Activated naive CD4-positive, alpha-beta T cell treated with Interleukin-2 at 50 U/mL for 16 hours (primary cell): ENCODE measurements at places on chromosomes 6 and 20.

DNA sequence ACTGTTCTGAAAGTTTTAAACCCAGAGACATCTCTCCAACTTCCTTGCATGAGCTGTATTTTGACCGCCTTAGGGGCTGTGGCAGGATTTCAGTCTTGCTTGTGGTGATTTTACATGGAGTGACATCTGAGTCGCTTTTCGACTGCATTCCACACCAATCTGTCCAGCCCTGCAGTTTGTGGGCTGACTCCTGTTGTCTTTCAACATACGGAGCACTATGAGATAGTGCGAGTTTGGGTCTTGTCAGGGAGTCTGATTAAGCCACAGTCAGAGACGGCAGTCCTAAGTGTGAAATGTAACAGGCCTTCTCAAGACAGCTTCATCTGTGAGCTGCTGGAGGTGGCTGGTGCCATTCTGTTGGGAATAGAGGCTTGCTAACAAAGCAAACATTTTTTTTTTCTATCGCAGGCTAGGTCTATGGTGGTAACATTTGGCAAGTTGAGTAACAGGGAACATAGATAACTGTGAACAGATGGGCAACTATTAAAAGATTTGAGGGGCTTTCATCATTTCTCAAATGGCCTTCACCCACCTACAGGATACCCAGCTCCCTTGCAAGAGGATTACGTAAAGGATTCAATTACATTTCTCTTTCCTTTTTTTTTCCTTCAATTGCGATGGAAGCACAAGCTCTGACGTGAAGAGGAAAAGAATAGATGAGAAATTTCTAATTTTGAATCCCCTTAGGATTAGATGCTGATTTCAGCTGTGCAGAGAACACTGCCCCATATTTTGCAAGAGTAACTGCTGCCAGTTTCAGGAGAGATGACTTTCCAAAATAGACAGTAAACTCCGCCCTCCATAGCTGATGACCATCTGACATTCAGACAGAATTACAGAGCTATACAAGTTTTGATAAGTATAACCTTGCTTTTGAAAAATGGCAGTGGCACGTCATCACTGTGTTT, 25.1 kb downstream of the CAP2 start:
- DNase-seq, result no peak

DNA sequence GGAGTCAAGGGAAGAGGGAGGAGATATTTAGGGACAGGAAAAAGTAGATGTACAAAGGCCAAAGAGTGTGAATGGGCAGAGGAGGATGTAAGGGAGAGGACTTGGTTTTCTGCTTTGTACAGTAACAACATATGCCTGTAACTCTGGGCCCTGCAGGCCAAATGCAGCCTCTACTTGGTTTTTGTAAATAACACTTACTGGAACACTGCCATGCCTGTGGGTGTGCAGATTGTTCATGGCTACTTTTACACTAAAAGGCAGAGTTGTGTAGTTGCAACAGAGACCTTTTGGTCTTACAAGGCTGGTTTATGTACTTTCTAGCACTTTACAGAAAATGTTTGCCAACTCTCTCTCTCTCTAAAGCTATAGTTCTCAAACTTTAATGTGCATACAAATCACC, 157.1 kb downstream of the PHACTR1 start:
- DNase-seq, result no peak

DNA sequence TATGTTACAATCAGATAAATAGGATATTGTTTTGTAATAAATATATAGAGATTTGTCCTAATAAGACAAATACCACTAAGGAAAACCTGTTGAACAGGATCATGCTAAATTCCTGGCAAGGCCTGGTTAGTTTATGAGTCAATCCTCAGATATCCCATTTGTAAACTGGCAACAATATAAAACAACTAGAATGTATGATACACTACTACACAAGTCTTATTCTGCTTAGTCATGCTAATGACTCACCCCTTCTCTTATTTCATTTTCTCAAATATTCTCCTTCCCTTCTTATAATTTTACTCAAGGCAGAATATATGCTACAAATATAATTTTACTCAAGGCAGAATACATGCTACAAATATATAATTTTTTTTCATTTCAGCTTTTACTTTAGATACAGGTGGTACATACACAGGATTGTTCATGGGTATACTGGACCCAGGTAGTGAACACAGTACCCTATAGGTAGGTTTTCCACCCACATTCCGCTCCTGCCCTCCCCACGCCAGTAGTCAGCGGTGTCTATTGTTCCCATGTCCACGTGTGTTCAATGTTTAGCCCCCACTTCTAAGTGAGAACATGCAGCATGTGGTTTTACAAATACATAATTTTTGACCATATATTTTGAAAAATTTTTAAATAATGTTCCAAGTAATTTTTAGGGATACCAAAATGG, 6.3 kb downstream of the OSER1 start:
- DNase-seq, result no peak

DNA sequence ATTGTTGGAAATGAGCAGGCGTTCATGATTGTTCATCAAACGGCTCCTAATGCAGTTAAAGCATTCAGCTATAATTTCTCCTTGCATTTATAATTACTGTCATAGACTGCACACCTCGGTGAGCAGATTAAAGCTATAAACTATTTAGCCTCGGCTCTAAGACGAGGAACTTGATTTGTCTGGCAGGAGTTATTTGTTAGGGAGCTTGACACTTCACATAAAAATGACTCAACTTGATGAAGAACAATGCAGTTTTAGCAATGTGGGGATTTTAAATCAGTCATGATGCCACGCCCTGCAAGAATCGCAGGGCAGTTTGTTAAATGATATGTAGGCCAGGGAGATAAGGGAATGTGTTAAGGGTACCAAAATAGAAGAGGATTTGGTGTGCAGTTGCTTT, 290.2 kb downstream of the TSHZ2 start:
- DNase-seq, result no peak

DNA sequence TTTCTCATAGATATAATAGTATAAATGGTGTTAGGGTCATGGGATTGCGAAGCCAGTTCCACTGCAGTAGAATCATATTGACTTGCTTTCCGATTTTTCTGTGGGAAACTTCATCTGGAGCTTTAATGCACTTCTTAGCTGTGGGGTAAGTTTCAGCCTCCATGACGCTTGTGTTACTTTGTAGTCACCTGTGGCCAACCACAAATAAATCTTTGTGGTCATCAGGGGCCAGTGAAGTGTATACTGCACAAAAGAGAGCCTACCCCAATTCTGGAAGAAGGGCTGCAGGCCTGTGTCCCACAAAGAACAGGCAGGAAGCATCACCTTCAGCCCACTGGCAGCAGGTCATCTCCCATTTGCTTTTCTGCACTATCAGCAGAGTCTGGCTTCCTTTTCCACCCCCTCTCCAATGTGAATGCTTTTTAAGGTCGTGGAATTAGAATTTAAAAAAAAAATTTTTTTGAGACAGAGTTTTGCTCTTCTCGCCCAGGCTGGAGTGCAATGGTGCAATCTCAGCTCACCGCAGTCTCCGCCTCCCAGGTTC, 32.0 kb downstream of the MTHFD1L start:
- DNase-seq, result no peak

- DNase-seq, result no peak
Measured at GRCh38 chr6:75481936-75482593, 11.5 kb downstream of the FILIP1 start.

- DNase-seq, result no peak
Measured at GRCh38 chr6:157029980-157030690, 253.0 kb downstream of the ARID1B start.

- no peak for DNase-seq
Measured at GRCh38 chr6:157019733-157020132, 242.6 kb downstream of the ARID1B start.
